ENCODE measurements at places on chromosomes 16 and 17.

- DNase-seq, result no peak
These were observed 49.3 kb upstream of the BCO1 start for GRCh38 chr16:81189100-81189664.

DNA sequence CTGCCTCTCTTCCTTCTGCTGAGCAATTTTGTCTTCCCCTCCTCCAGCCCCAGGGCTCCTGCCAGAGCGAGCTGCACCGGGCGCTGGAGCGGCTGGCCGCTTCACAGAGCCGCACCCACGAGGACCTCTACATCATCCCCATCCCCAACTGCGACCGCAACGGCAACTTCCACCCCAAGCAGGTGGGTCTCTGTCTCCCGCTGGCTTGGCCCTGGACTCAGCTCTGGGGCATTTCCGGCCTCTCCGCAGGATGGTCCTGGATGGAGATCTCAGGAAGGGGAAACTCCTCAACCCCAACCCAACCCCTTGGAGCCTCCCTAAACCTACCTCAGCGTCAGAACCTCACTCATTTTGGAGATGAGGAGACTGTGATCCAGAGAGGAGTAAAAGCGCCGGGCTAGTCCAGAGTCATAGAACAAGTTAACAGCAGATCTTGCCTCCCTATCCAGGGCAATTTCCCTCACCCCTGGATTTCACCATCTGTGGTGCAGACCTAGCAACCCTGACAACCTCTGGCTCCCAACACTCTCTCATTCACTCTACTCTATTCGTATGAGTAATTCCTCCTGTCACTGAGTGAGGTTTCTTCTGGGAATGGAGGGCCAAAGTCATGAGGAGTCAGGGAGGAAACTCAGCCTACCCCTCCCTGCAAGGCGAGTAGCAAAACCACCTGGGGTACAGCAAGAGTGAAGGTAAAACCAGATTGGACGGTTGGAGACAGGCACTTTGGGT lies 10.8 kb downstream of the IGFBP4 start:
- DNase-seq, result no peak

GRCh38 chr17:57406131-57406980 lies 150.0 kb downstream of the MSI2 start:
- no peak for DNase-seq

DNA sequence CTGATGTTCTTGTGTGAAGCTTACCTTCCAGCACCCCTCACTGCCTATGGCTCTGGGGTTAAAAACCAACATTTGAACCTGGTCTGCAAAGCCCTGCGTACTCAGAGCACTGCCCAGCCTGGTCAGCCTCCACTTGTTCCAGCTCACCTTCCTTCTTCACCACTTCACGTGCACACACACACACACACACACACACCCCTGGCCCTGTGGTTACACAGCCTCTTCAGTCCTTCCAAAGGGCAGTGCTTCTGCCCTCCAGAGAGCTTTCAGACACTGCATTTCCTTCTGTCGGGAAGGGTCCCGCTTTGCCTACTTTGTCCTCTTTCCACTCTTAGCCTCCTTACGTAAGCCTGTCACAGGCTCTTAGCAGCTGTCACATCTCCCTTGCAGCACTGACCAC lies 9.6 kb upstream of the TMEM220 start:
- DNase-seq, result no peak

DNA sequence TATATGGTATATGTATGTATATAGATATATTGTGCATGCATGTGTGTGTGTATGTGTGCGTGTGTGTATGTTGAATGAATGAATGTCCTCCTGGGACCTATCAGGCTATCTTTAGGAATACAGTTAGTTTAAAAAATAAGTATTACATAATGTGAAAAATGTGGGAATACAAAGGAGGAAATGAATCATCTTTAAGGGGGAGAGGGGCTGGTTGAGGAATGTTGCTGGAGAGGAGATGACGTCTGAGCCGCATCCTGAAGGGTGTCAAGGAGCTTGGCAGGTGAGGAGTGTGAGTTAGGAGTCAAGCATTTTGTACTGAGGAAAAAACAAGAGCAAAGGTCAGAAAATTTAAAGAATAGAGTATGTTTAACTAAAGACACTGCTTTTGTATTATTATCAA lies 62.4 kb upstream of the NLK start:
- DNase-seq, result no peak

- DNase-seq, result no peak
These were observed 103.9 kb upstream of the FAM20A start for GRCh38 chr17:68704871-68705713.

DNA sequence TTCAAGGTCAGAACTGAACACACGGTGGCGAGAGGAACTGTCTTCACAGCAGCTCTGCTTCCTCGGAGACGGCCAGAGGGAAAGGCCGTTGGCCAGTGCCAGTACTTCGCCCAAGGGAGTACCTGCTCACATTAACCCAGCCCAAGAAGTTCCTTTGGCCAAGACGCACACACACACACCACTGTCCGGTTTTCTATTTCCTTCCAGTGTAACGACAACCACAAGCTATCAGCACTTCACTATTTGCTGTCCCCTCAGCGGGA lies 744 bp upstream of the GGNBP2 start:
- no peak for DNase-seq
